ENCODE measurements at places on chromosomes 7 and 10. TPM values are rescaled to one million over a fixed set of nuclear protein-coding genes. Genes with fewer than 3 reads are reported as not detected.

- DNase-seq, result no peak
These were observed 182.9 kb downstream of the EBF3 start for GRCh38 chr10:129780901-129781795.

- DNase-seq, result no peak
These were observed 44.6 kb downstream of the UBE2H start for GRCh38 chr7:129908181-129908580.

DNA sequence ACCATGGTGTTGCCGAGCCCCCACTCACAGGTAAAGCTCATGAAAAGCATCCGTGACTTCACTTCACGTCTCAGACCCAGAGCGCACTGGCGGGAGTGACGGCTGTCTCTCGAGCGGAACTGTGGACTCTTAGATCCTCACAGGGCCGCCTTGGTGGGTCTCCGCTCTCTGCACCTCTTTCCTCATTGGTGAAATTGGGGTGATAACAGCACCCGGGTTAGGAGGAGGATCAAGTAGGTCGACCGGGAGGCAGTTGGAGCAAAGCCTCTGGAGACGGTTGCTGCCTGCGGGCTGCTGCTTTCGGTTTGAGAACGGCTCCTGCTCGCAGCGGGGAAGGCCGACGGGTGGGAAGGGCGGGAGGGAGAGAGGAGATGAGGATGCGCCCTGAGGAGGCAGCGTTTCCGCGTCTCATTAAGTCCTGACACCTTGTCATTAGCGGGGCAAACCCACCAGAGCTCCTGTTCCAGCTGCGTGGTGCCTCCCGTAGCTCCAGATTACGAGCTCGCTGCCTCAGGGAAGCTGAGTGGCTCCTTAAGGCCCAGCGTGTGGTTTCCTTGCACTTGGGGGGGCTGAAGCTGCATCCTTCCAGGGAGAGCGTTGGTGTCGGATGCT lies 51.9 kb upstream of the CFAP46 start:
- no peak for DNase-seq

DNA sequence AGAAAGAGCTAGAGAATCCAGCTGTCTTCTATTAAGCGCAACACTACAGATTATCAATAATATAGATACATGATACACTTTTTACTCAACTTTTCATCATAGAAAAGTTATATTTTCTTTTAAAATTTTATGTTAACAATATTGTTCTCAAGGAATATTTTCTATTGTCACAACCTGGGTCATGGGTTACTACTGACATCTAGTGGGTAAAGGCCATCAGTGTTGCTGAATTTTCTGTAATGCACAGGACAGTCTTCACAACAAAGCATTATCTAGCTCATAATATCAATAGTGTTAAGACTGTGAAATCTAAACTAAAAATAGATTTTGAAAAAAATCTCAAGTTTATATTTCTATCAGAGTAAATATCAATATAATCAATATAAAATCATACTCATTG lies 209.8 kb downstream of the ZNF33B start:
- DNase-seq, result no peak

The FKBP6 gene
- not detected for polyA plus RNA-seq

The TMEM26 gene
- polyA plus RNA-seq, result not detected
